EL (cell line): ENCODE measurements at places on chromosomes 1 and 21.
A peak's percentile ranks its signal among the peaks of the same experiment; 100 is the strongest.

GRCh38 chr1:232553809-232554208 is 76.1 kb downstream of the SIPA1L2 start:
- DNase-seq, result no peak

- DNase-seq, result no peak
Observed at GRCh38 chr1:184836934-184837895, 82.6 kb upstream of the EDEM3 start.

DNA sequence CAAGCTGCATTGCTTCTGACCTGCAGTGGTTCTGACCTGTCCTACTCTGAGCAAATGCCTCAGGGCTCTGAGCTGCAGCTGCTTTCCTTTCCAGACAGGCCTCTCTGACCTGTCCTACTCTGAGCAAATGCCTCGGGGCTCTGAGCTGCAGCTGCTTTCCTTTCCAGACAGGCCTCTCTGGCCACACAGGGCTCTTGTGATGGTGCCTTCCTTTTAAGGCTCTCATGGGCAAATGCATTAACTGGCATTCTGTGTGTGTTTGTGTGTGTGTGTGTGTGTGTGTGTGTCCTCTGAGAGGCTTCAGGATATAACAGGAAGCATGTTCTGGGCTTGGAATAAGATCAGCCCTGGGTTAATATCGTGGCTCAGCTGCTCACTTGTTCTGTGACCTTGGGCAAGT is 131.3 kb downstream of the NTPCR start:
- peak; percentile 73 for DNase-seq

- no peak for DNase-seq
Observed at GRCh38 chr1:203598752-203599151, 27.9 kb upstream of the ATP2B4 start.

- no peak for DNase-seq
Observed at GRCh38 chr1:231934797-231935196, 308.2 kb downstream of the DISC1 start.

DNA sequence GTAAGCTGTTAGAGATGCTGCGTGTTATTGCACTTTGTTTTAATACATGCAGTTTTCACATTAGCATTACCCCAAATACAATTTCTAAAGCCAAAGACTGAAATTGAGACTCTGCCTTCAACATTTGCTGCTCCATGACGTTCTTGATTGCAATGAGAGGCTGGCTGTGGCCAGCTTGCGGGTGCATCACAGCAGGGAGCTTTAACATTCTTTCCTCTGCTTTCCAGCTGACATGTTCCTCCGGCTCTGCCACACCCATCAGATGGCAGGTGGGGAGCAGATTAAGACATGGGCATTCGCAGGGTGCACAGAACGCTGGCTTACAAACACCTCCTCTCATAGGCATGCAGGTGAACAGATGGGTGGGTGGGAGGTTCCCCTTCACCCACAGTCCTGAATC is 314.1 kb downstream of the DISC1 start:
- DNase-seq, result no peak

DNA sequence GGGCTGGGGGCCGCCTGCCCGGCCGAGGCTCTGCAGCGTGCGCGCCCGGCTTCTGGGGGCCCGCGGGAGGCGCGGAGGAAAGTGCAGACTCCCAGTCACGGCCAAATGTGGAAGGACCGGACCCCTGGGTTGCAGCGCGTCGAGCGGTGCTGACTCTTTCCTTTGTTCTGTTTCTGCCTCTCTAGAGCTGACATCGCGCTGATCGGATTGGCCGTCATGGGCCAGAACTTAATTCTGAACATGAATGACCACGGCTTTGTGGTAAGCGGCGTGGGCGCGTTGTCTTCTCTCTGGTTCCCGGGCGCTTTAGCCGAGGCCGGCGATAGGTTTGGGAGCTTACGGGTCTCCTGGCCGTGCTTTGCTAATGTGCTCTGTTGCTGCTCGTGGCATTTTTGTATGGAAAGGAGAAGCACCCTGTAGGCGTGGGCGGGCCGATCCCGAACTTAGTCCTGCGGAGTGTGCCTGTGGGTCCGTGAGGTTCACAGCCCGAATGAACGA is 629 bp downstream of the PGD start:
- DNase-seq, result peak; percentile 60

DNA sequence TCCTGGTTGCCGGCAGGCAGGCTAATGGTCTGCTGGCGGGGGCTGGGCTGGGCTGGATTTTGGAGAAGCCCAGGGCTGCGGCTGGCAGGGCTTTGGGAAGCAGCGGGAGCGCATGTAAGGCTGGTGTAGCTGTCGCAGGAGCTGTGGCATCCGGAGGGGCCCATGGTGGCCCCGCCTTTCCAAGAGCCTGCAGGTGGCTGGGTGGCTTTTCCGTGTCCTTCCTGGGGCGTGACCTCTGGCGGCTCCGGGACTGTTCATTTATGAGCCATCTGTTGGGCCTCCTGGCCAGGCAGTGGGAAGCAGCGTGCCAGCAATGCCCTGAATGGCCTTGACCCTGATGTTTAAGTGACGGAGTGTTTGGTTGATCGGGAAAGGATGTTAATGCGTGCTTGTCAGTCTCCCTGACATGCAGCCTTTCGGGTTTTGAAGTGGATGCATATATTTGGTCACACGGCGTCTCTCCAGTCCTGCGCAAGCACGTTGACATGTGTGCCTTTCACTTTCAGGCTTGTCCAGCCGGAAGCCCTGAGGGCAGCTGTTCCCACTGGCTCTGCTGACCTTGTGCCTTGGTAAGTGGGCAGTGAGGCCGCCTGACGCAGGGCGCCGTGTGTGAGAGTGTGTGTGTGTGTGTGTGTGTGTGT is 38.5 kb downstream of the AGPAT3 start:
- DNase-seq, result no peak

DNA sequence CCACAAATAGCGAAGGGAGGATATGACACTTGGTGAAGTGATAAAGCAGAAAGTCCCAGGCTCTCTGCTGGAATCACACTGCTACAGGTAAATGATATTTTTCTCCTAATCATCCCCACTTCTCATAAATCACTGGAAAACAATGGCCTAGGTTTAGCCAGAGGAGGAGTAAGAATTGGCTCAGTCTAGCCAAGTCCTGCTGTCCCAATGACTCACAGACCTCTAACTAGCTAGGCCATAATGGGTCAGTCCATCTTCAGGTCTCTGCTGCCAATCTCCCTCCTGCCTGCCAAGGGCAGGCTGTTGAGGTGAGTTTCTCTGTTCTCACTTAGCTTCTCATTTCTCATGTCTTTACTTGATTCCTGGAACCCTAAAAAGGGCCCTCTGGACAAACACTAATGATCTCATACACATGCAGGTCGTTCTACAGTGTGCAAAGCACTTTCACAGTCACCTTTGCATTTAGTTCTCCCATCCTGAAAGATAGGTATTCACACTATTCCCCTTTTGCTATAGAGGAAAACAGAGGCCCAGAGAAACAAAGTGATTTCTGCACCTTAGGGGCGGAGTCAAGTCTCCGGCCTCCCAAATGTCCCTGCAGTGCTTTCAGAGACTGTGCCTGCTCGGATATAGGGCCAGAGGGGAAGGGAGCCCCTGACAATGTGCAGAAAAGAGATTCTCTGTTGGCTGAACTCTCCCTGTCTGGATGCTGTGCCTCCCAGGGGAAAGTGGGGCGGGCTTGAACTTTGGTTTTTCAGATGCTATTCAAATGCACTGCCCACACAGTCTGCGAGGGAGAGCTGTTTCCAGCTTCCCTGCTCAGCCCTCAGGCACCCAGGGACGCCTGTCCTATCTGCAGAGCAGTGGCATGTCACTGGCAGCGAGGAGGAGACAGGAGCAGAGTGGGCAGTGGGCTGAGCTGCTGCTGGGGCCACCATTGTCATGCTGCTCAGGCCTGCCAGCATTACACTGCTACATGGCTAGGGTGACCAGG is 3.9 kb upstream of the CDK18 start:
- DNase-seq, result no peak

- no peak for DNase-seq
Observed at GRCh38 chr21:25857308-25858074, 122.7 kb downstream of the GABPA start.

- DNase-seq, result no peak
Observed at GRCh38 chr21:17196623-17197022, 316.2 kb upstream of the CXADR start.
